ENCODE measurements at places on chromosomes 13 and 19. TPM values are rescaled to one million over a fixed set of nuclear protein-coding genes. Genes with fewer than 3 reads are reported as not detected.

MYBPC2 gene
- total RNA-seq, result not detected

C19orf67 gene
- total RNA-seq, result not detected

DYRK1B gene
- 22.0 TPM for total RNA-seq

ZNF681 gene
- not detected for total RNA-seq

YIPF2 gene
- 17.6 TPM for total RNA-seq

KCNJ14 gene
- total RNA-seq, result 1.1 TPM

ADPRHL1 gene
- total RNA-seq, result 15.9 TPM

CEACAM19 gene
- total RNA-seq, result 9.1 TPM

KIR3DL1 gene
- total RNA-seq, result not detected

ZIC5 gene
- total RNA-seq, result 3.5 TPM

IQCN gene
- total RNA-seq, result 0.40 TPM

ZNF433 gene
- not detected for total RNA-seq

SCEL gene
- total RNA-seq, result 0.51 TPM

FBXO27 gene
- total RNA-seq, result 4.6 TPM

NLRP11 gene
- total RNA-seq, result not detected

CCNA1 gene
- 0.31 TPM for total RNA-seq

GAPDHS gene
- total RNA-seq, result not detected
